Activated naive CD8-positive, alpha-beta T cell treated with anti-CD3 and anti-CD28 coated beads, Interleukin-2, amount 10 ng/mL, durations not matched to agents 7 days and 5 days (primary cell): ENCODE measurements at places on chromosomes 12 and 14. TPM values are rescaled to one million over a fixed set of nuclear protein-coding genes. Genes with fewer than 3 reads are reported as not detected.

Gene NINJ2
- total RNA-seq: 7.8 TPM

Gene HOXC4
- total RNA-seq: 1.2 TPM

GRCh38 chr12:47110011-47110541 lies 30.3 kb upstream of the AMIGO2 start:
- DNase-seq: no peak

- no peak for DNase-seq
These were observed 383.1 kb downstream of the TMEM132D start for GRCh38 chr12:129520739-129521138.

- DNase-seq: no peak
These were observed 21.9 kb upstream of the CLMN start for GRCh38 chr14:95341564-95341963.

DNA sequence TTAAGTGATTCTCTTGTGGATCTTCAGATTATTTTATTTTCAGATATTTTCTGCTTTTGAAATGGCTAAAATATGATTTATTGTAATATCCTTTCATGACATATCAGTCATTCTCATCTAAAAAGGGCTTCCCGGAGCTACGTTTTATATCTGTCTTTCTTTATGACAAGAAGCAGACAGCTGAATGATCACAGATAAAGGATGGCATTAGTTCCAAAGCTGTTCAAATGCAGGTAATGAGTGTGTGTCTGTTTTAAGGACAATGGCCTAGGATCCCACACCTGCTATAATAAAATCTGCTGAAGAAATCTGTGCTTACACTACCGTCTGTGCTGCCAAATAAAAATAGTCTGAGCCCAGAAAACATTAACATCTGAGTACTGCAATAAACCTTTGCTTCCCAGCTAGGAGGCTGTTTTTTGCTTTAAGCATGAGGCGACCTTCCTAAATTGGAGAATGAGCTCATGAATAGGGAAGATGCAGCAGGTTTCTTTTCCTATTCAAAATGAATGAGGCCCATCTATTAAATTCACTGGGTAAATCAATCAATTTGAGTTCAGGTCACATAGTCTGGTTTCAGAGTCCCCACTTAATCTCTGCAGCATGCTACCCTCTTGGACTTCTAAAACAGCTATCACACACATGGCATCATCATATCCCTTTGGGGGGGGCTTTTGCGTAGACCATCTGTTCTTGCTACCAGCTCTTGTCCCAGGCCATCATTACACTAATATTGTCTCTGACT lies 498.5 kb downstream of the NELL2 start:
- DNase-seq: no peak

GRCh38 chr14:55328317-55328716 lies 57.1 kb downstream of the FBXO34 start:
- DNase-seq: no peak
